ENCODE measurements at places on chromosomes 2 and 18.

DNA sequence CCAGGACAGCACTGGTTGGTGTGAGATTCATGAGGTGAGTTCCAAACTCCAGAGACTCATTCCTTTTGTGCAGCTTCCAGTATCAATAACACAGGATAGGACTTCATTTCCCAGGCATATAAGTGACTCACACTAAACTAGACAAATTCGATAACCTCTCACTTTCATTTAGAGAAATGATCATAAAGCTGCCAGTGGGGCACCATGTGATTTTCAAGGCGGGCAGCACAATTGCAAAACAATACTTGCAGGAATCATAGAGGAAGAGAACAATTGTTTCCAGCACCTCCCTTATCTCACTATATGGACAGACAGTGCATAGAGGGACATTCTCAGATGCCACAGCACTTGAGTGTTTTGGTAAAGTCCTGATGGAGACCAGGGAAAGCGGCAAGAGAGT is 31.3 kb upstream of the DNAH7 start:
- no peak for DNase-seq

DNA sequence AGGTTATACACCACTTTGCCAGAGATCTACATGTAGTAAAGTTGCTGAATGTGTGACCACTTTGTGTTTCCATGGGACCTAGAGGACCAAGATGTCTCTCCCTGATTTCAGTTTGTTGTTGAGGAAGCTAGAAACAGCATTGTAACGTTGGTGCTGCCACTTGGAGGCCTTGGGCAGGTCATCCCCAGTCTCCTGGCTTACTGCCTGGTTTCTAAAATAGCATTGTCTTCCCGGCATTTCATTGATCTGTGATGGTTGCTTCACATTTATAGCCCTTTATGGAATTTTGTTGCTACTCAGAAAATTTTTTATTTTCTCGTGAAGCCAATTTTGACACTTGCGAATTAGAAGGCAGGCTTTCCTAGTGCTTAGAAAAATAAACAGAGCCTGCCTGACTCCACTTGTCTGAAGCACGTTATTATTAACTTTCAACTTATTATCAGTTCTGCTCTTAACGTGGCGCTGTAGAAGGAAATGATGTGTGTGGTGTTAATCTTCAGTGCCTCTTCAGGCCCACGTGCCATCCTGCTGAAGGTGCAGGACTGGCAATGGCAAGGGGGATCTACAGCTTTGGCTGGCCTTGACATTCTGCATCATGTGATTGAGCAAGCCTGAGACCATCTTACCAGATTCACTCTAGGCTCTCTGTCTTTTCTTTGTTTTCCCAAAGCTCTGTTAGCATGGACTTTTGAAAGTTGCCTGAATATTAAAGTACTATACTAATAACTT is 59.9 kb downstream of the INPP4A start:
- DNase-seq = no peak

DNA sequence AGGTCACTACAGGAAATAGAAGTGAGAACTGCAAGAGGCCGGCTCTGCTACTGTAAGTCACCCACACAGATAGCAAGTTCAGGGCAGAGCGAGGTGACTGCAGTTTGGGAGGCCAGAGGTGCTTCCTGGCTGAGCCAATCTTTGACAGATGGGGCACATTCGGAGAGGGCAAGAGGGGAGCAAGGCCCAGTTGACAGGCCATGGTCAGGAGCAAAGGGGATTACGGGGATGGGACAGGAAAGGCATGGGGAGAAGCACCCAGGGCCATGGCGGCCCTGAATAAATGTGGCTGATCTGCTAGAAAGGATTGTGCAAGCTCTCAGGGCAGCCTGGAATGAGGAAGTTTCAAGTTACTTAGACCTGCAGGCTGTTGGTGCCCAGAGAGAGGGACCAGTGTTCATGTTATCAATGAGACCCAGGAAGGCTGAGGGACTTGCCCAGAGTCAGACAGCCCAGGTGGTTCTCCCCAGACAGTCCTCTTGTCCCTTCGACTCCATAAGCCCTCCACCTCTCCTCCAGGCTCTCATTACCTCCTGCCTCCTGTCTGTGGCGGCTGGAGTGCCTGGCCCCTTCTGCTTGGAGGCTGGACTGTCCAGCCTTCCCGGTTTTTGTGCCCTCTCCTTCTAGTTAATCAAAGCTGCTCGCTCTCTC is 123.3 kb downstream of the CTIF start:
- no peak for DNase-seq

GRCh38 chr18:22297008-22297407 is 120.7 kb downstream of the CTAGE1 start:
- no peak for DNase-seq

- no peak for DNase-seq
Observed at GRCh38 chr2:28688818-28689217, 62.8 kb upstream of the PPP1CB start.

- DNase-seq = no peak
Observed at GRCh38 chr18:39846265-39846664, 2108.8 kb upstream of the PIK3C3 start.

DNA sequence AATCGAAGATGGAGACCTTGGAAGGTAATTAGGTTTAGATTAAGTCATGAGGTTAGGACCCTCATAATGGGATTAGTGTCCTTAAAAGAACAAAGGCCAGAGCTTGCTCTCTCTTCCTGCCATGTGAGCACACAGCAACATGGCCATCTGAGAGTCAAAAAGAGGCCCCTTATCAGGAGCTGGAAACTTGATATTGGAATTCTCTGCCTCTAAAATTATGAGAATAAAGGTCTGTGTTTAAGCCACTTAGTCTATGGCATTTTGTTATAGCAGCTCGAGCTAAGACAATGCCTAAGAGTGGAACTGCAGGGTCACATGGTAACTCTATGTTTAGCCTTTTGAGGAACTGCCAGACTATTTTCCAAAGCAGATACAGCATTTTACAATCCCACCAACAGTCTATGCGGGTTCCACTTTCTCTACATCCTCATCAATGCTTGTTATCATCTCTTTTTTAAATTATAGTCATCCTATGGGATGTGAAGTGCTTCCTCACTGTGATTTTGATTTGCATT is 42.4 kb downstream of the THADA start:
- no peak for DNase-seq

DNA sequence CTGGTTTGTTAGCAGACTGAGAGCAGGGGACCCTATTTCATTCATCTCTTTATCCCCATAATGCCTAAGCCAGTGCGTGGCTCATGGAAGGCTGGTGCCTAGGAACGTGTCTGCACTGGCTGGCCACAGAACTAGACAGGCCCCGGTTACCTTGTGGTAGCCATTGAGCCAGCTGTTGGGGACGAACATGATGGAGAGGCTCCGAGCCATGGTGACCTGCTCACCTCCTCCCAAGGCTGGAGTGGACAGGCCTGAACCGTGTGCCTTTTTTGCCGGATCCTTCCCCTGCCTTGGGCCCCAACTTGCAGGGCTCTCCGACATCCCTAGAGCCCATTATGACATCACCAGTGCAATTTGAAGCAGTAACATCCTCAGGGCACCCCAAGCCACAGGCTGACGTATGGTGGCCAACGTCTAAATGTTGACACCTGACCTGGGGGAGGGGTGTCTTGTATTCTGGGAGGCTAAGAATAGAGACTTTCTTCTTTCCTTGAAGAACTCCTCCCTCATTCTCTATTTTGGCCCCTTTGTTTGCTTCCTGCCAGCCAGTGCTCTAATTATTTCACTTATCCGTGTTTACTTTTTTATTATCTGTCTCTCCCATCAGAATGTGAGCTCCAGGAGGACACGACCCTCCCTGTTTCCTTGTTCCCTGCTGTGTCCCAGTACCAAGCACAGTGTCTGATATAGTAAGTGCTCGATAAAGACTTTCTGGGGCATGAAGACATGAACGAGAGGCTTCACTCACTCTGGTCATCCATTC is 12.2 kb upstream of the DNPEP start:
- no peak for DNase-seq

GRCh38 chr2:83115155-83115554 is 1343.9 kb downstream of the SUCLG1 start:
- DNase-seq = no peak

DNA sequence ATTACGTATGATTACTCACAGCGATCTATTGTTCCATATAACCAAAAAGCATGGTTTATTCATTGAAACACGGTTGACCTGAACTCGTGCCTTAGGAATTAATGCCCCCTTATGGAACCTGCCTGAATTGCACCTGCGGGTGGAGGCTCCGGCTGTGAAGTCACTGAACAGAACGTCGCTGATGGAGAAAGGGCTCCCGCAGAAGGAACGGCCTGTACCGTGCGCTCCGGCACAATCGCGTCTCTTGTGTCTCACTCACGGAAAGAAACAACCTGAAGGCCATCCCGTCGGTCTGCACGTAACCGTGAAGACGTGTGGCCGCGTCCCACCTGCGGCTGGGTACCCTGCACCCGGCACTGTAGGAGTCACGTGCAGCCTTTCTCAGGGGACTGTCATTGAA is 133.1 kb downstream of the NFATC1 start:
- peak; percentile 13 for DNase-seq

GRCh38 chr18:61731178-61731577 is 161.6 kb downstream of the RNF152 start:
- DNase-seq = no peak

- DNase-seq = no peak
Observed at GRCh38 chr2:45554742-45555140, 56.3 kb downstream of the SRBD1 start.

DNA sequence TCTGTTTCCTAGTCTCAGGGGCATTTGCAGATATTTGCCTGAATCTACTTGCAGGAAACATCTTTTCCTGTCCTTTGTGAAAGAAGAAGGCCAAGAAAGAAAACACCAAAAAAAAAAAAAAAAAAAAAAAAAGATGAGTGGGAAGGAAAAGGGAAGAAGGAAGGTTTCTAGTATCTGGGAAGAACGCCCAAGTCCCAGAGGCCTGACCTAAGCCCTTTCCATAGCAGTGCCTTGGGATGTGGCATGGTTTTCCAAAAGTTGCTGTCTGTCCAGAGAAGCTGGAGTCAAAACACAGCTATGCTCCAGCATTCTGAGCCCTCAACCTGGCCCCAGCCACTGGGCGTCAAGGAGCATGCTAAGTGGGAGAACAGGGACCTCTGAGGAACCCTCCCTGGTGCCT is 123.5 kb downstream of the INHBB start:
- DNase-seq = no peak

- no peak for DNase-seq
Observed at GRCh38 chr2:44822174-44822573, 119.3 kb upstream of the SIX3 start.

DNA sequence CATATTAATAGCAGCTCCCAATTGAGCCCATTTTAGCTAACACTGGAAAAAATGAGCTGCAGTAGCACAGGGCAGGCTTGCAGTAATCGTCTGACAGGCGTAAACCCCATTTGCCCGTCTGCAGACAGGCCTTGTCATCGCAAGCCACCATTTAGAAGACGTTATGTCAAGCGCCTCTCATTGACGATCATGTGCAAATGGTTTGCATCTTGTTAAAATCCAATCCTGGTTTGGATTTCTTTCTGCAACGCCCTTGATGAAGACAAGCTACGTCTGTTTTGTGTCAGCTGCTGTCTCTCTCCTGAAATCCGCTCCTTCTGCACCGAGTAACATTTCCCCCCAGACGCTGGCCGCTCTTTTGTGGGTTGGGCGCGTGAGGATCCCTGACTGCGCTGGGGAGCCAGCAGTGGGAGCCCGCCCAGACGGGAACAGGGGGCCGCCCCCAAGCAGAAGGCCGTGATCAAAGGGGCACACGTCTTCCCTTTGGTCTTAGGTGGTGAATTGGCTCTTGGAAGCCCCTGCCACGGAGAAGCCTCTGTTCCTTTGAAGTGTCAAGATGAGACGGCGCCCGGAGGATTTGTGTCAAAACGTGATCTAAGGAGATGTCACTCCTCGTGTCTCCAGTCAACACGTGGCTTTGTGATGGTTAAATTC is 84.2 kb upstream of the GPC1 start:
- no peak for DNase-seq

DNA sequence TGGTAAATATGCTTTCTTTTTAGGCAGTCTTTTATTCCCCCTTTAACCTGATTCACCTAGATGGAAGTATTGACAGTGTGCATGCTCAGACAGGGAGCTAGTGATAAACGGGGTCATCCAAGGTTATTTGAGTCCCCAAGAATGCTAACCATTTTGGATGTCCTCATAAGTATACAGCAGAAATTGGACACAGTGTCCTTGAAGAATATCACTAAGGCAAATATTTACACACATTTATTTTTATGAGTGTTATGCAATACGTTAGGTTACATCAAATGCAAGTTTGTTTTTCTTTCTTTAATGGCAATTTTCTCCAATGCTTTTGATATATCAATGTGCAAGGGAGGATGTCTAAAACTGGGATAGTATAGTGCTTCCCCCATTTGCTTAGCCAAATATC is 23.6 kb downstream of the CNTNAP5 start:
- no peak for DNase-seq

- DNase-seq = no peak
Observed at GRCh38 chr2:220935789-220936321, 636.2 kb downstream of the EPHA4 start.

DNA sequence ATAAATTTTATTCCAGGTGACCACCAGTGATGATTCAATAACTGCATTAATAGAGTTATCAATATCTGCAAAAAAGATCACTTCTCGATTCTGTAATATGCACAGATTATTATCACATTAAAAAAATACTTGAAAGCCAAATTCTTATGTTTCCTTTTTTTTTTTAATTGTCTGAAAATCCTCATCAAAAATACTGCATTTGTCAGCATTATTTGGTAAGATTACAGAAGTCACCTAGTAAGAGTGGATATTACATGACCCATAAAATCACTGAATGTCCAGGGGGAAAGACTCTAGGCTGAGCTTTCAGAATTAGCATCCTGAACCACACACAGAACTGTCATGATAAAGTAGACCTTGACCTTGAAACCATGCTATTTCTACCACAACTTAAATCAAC is 617.2 kb upstream of the CDH7 start:
- DNase-seq = no peak

DNA sequence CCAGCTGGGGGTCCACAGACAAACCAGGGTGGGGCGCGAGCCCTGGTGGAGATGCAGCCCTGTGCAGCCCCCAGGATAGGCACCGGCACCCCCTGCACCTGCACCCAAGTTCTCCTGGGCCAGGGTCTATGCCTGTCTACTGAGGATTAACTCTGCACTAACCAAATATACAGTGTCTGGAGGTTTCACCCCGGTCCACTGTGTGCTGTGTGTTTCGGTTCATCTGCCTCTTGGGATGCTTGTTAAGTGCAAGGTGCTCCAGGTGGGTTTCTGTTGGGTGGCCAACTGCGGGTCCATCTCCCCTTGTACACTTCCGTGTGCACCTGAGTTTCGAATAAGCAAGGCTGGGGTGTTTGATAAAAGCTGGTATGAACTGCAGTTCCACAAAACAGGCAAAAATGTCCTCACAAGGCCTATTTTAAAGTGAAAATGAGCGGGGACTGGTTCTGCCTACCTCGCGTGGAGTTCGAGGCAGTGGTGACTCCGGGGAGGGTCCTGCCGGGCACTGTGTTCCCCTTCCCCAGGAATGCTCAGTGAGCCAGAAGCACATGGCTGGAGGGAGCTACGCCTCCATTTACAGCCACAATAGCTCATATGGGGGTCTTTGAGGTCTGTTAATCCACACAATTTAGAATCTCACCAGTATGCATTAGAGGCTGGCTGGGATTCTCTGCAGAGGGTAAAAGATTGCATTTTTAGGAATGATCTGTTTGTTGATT is 70.7 kb downstream of the EDAR start:
- DNase-seq = no peak

All from NT2/D1 (cell line).